ENCODE measurements at places on chromosomes 1 and 21.

DNA sequence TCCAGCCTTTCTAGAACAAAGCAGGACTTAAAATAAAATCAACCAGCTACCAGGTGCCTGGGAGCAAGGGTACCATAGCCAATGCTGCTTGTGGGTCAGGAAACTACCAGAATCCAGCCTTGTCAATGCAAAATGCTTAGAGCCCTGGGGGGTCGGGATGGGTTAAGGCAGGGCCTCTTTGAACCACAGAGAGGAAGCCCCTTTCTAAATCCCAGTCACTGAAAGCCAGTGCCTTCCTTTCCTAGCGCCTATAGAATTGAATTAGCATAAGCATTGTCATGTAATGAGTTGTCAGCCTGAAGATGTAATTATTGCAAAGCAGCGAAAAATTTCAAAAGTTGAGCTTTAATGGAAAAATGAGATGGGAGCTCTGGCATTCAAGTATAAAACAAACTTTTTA is 176.6 kb upstream of the DAB1 start:
- DNase-seq = no peak

- DNase-seq = peak; percentile 47
Measured at GRCh38 chr1:230753586-230754251, 6.5 kb downstream of the CAPN9 start.

DNA sequence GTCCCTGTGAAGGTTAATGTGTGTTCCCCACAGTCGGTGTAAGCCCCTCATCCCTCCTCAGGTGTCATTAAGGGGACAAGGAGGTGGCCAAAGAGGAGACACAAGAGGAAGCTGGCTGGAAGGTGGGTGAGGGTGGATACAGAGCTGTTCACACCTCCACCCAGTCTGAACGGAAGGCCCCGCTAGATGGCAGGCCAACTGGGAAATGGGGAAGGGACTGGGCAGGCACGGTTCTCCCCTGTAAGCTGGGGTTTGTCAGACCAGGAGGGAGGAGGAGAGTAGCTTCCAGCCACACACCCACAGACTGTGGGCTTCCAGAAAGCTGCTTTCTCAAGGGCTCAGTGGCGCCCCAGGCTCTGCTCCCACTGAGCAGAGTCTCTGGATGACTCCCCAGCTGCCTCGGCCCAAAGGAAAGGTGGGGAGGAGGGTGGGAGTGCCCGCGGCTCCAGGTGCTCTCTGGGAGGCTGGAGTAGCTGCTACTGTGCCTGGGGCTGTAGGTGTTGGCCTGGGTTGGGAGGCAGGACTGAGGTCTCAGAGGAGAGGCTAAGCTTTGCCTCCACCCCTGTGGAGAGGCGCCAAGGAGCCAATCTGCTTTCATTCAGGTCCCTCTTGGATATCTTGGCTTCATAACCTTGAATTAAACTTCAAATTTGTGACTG is 41.2 kb downstream of the PCP4 start:
- DNase-seq = no peak

DNA sequence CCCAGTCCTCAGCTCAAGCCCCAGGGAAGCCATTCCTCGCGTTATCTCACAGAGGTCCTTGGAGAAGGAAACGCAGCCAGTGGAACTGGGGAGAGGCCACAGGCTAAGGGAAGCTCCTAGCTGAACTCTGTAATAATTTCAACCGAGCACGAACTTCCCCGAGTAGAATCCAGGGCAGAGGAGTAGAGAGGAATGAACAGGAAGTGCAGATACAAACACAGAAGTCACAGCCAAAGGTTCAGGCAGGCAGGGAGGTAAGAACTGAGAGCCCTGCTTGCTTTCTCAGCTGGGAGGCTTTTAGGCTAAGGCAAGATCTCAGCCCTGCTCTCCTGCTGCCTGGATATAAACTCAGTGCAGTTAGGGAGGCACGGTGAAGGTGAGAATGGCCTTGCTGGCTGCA is 23.7 kb downstream of the WARS2 start:
- DNase-seq = no peak

- no peak for DNase-seq
Measured at GRCh38 chr21:17435565-17436543, 77.0 kb upstream of the CXADR start.

DNA sequence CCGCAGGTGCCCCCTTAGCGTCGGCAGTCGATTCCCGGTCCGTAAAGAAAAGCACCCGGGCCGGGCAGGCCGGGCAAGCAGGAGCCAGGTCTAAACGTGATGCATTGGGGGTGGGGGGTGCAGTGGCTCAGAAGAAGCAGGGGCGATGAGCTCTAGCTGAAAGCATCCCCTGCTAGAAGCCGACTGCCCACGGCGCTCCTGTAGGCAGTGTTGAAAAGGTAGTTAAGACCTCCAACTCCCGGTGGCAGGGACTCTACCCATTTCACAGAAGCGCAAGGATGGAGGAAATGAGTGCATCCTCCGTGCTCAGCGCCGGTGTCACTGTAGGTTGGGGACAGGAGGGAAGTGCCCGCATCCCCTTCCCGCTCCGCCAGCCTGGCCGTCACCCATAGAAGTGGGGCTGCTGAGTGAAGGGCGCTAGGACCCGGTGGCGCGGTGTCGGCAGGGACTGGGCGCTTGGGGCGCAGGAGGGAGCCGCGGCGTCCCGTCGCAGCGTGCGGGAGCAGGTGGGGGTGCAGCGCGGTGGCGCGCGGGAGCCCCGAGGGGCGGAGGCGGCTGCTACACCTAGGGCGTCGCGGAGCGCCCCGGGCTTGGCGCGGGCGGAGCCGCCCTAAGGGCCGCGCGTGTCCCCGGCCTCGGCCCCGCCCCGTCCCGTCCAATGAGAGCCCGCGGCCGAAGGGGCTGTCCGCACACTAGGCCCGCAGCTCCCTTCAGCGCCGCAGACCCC is at the start of gene WNT2B:
TSS of gene WNT2B (plus strand) at position 688 of the 727 bp plus-strand sequence. CDS start 298 bp downstream, outside the sequence.
- peak; percentile 52 for DNase-seq
